ENCODE measurements at places on chromosomes 6 and 20.

DNA sequence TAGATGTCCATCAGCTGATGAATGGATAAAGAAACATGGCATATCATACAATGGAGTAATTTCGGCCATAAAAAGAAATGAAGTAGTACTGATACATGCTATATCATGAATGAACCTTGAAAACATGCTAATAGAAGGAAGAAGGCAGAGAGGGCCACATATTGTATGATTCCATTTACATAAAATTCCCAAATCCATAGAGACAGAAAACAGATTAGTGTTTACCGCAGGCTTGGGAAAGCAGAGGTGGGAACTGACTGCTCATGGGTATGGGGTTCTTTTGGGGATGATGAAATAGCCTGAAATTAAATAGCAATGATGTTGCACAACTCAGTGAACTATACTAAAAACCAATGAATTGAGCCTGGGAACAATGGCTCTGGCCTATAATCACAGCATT lies 58.3 kb downstream of the SERAC1 start:
- DNase-seq: no peak

- no peak for DNase-seq
These were observed 386.6 kb upstream of the ARID1B start for GRCh38 chr6:156390621-156391020.

GRCh38 chr20:61461461-61461860 lies 209.4 kb downstream of the CDH4 start:
- DNase-seq: no peak

DNA sequence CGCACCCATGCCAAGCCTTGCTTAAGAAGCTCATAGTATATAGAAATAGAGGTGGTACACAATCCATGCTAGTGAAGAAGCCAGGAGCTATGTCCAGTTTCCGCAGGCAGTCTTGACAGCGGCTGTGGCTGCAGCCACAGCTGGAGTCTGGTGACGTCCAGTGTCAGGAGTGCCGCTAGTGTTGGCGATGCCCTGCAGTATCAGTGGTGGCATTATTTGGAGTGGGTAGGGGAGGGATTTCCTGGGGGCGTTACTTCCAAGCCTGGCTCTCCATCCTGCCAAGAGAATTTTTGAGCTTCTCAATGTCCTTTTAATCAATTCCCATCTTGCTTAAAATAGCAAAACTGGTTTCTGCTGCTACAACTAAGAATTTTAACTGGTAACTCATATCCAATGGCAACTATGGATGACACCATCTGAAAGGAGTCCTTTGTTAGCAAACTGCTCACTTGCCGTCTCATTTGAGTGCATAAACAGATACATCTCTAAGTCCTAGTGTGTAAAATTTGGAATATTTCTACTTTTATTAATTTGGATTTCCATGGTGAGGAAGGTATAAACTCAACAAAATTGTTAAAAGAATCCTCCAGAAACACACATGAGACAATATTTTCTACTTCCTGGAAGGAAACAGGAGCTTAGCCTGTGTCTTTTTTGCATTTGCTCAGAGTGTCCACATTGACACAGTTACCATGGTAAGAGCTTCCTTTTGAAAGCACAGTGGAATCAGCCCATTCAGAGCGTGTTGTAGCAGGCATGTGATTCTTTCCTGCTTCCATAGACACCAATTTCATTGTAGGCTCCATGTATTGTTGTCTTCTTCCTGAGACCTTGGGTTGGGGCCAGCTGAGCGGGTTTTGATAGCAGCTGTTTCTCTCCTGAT lies 44.6 kb upstream of the PXDC1 start:
- no peak for DNase-seq

GRCh38 chr20:38152621-38153221 lies 12.3 kb downstream of the TGM2 start:
- DNase-seq: no peak

GRCh38 chr6:37218061-37218460 lies 39.5 kb upstream of the TBC1D22B start:
- DNase-seq: no peak

- no peak for DNase-seq
These were observed 64.0 kb downstream of the FYN start for GRCh38 chr6:111809264-111809663.

DNA sequence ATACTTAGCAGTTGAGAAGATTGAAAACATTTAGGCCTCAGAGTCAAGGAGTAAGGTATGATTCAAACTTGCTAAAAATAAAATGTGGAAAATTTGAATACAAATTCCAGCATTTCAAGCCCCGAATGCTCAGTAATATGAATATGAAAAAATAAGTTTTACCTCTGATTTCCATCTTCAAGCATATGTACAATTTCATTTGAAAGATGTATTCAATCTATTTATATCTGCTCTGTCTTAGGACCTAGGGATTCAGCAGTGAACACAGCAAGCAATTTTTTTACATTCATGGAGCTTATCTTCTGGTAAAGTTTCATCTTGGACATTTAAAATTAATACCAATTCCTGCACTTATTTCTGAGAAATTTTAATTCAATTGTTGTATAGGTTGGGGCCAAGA lies 262.7 kb upstream of the FOXQ1 start:
- DNase-seq: no peak

- DNase-seq: no peak
These were observed 2.2 kb downstream of the KAT14 start for GRCh38 chr20:18139832-18140231.

Data from cerebellar nuclear complex (tissue), 1 donor.